ENCODE measurements at places on chromosomes 12 and 14.
A peak's percentile ranks its signal among the peaks of the same experiment; 100 is the strongest.

DNA sequence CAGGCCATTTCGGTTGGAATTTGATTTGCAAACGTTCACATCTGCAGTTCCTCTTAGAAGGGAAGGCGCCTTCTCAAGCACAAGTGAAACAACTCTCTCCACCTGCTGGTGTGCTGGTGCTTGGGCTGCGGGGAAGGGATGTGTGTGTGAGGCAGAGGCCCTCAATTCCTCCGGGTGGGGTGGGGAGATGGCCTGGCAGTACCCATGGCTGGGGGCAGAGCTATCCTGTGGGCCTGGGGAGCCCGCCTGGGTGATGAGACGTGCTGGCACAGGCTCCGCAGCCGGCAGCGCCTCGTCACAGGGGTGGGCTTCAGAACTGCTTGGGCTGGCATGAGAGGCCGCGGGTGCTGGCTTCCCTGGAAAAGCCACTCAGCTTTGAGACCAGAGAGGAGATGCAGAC is 28.9 kb upstream of the TDRD9 start:
- no peak for DNase-seq

DNA sequence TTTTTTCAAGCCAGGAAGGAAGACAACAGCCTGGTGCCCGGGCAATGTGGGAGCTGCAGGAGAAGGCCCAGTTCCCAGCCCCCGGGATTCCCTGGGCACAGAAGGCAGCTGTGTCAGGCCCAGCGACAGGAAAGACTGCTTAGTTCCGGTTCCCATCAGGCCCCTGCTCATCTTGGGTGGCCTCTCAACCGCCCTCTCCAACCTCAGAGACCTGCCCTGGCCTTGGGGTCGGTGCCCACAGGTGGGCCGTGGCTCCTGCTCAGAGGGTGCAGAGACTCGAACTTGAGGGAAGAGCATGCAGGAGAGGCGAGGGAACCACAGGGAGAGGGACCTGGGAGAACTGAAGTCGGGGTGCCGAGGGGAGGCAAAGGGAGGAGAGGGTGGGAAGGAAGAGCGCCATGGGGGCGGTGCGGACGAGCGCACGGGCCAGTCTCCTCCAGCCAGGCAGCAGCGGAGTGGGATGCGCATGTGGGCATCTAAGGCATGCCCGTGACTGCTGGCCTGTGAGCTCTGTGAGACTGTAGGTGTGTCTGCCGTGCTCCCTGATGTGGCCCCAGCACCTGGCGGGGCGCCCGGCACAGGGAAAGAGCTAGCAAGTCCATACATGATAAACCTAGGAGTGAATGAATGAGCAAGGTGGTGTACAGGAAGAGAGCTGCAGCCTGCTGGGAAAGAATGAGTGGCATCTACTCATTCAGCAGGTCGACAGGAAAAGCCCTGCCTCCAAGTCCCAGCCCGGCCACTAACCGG is 42.7 kb downstream of the SSH1 start:
- DNase-seq, result no peak

GRCh38 chr12:131604859-131605258 is 106.0 kb upstream of the SFSWAP start:
- no peak for DNase-seq

DNA sequence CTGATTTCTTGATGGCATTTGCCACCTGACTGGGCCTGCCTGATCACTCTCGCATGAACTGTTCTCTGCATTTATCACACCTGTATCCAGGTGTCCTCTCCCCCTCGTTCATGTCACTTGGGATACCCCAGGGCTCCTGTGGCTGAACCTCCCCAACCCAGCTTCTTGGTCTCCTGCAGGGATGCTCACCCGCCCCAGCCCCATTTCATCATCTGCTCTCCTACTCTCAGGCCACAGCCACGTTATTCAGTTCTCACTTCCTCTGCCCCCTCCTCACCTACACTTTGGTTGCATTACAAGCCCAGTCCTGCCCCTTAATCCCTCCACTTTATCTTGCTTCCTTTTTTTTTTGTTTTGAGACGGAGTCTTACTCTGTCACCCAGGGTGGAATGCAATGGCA is 35.5 kb downstream of the TMBIM6 start:
- no peak for DNase-seq

DNA sequence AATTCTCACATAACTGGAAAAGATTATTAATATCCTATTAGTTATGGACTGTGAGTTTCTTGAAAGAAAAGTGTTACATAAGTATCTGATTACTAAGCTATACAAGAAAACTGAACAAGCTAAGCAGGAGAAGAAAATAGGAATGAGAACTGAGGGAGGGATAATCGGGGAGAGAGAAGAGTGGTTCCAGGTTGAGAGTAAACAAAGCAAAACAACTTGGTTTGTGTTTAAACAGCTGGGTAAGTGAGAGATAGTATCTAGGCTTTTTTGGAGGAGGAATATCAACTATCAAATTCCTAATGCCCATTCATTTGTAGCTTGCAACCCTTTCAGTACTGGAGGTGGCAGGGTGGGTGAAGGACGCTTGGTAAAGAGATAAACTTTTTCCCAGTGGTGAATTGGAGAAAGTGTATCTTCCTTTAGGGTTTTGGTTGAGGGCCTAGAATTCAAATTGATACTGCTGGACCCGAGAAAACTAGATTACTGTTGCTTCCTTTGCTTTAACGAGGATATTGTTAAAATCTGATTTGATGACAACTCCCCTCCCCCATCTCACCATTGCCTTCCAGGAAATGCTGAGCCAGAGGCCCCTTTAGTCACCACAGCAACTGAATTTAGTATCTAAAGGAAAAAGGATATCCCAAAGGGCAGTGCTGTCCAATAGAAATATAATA is 2.0 kb upstream of the SLC2A3 start:
- no peak for DNase-seq

GRCh38 chr12:114405519-114406271 is at the start of gene TBX5:
TBX5 (minus strand) TSS chr12:114406144; CDS start chr12:114403898, 2,246 bp downstream.
- no peak for DNase-seq

- no peak for DNase-seq
Measured at GRCh38 chr14:90136904-90137303, 75.1 kb downstream of the KCNK13 start.

DNA sequence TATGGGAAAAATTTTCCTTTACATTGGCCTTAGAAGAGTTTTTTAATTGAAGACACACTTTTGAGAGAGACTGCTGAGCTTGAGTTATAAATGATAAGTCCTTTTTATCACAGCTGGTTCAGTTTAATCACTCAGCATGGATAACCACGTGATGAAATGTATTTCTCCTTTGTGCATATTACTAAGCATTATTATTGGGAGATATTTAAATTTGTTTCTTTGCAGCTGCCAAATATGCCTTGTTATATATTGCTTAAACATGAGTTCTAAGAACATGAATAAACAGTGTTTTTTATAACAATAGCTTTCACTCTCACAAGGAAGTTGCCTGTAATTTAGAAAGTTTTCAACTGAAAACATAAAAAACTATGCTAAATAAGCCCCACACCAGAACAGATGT is 293.5 kb upstream of the LRFN5 start:
- no peak for DNase-seq

DNA sequence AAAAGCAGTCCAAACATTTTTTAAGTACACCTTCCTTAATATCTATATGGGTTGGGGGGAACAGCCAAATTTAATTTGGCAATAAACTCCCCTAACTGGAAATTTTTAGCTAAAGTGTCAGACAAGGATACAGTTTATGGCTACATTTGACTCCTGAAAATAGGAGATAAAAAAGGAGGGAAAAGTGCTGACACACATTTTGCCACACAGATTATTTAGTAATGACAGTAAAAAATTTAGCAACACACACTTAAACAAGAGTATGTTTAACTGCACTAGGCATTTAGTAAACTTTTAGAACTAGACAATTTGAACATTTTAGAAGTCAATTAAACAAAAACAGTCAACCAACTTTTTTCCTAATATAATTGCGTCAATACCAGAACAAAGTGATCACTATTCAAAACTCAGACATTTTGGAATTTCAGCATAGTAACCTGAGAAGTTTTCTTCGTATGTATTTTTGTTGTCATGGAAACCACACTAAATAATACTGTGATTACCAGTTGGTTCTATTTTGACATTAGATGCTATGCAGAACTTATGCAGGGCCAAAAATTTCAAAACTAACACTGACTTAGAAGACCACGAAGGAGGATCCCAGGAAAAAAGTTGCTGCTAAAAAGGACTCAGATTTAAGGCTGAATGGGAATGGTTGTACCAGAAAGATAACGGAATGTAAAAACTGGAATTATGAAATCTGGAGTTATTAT is 13.4 kb downstream of the GMFB start:
- DNase-seq, result no peak

DNA sequence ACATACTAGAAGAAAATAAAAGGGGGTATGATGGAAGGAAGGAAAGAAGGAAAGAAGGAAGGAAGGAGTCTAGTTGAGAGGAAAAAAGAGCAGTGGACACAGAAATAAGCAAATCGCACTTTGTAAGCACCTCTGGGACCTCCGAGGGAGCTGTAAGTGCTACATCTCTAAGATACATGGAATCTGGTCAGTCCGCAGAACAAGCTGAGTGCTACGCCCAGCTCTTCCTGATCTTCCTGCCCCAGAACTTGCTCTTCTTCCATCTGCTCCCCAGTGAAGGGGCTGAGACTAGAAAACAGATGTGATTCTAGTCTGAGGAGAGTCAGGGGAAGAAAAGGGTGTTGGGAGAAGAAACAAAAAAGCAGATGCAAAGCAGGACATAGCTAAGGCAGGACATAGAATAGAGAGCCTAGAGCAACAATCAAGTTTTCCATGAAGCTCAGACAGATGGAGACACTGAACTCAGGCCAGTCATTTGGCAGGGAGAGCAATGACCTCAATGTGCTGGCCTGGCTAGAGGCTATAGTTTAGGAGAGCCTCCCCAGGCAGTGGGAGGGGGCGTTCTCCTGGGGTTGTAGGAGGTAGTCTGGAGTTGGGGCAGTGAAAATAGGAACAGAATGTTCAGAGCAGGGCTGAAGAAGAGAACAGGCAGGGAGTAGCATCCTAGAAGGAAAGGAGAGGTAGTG is 1.7 kb upstream of the MFAP5 start:
- no peak for DNase-seq

- no peak for DNase-seq
Measured at GRCh38 chr12:94706250-94706661, 55.9 kb upstream of the TMCC3 start.

DNA sequence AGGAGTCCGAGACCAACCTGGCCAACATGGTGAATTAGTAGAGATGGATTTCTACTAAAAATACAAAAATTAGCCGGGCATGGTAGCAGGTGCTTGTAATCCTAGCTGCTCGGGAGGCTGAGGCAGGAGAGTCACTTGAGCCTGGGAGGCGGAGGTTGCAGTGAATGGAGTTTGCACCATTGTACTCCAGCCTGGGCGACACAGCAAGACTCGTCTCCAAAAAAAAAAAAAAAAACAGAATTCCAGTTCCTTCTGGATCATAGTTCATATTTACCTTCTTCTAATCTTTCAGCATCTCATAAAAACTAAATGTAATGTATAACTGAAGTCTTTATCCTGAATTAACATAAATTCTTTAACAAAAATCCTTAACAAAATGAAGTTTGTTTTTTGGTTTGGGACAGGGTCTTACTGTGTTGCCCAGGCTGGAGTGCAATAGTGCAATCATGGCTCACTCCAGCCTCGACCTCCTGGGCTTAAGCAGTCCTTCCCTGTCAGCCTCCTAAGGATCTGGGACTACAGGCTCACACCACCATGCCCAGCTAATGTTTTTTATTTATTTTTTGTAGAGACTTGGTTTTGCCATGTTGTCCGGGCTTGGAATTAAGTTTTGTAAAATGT is 37.6 kb downstream of the FAM177A1 start:
- DNase-seq, result no peak

DNA sequence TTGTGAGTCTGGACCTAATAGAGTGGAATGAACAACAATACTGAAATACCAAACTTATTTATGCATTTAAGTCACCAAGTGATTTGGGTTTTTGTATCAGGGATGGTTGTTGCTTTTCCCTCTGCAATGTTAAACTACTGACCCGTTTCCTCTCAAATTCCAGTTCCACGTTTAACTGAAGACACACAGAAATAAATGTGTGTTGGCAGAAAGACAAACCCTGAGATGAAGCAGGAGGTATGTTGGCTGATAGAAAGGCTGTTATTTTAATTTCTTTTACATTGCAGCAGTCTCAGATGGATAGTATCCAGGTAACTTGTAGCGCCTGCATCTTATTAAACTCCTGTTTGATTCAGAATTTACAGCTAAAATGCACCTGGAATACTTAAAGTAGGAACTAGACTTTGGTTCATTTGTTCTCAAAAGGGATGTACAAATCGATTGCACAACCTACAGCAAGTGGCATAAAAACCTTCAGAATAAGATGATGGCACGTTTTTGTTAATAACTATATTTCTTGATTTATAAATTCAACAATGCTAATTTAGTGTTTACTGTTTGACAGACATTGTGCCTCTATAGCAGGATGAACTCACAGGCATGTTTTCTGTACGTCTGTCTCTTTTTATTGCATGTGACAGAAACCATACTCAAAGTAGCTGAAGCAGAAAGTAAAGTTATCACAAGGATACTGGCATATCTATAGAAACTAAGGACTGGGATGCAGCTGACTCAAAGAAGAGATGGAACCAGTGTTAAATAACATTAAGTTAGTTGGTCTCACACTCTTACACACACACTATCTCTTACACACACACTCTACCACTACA is 405.7 kb downstream of the ZFP36L1 start:
- DNase-seq, result no peak

DNA sequence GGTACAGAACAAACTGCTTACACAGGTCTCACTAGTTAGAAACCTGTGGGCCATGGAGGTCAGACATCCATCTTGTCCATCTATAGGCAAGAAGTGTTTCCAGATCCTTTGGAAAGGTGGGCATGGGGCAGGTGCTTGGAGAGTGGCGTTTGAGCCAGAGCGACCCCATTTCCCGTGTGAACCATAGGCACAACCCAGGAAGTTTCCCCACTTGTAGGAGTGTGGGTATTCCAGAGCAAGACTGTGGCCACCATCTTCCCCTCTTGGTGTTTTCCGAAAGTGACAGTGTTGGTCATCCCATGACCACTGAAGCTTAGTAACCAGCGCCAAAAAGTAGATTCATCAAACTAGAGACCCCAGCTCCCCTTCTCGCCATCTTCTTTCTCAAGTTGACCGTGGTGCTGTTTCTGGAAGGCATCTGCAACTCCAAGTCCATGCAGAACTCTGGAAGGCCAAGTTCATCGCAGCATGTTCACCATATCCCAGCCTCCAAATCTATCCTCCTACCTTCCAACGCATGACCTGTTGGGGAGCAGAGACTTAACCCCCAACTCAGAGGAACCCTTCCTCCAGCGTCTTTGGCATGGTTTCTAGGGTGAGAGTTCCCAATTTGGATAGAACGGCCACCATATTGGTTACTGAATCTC is 19.7 kb downstream of the PHETA1 start:
- no peak for DNase-seq

GRCh38 chr14:65281991-65282895 is 130.3 kb upstream of the FUT8 start:
- peak; percentile 46 for DNase-seq

Data from endothelial cell (in vitro differentiated cells).